ENCODE measurements at places on chromosomes 4 and X.
A peak's percentile ranks its signal among the peaks of the same experiment; 100 is the strongest.

DNA sequence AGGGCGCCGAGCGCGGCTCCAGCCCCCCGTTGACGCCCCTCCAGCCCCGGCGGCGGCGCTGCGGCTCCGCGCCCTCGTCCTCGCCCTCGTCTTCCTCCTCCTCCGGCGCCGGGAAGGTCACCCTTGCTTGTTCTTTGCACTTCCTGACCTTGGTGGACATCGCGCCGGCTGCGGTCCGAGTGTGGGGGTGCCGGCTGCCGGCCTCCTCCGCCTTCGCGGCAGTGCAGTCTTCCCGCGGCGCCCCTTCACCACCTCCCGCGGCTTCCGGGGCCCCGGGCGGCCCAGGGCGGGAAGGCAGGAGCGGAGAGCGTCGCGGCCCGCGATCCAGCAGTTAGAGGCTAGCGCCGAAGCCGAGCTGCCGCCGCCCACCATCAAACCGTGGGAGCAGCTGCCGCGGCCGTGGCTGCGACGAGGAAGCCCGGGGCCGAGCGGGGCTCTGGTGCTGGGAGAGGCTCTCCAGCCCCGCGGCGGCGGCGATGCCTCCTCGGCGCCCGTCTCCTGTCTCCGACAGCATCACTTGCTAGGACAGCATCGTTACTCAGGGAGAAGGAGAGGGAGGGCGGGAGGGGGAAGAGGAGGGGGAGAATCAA, at the start of gene TRPC3:
Gene TRPC3 (minus strand): TSS at position 540 of the 590 bp plus-strand sequence. CDS start 380 bp downstream, at position 160.
- peak; percentile 23 for DNase-seq

- DNase-seq: no peak
Observed at GRCh38 chr4:94831607-94832006, 73.9 kb downstream of the BMPR1B start.

DNA sequence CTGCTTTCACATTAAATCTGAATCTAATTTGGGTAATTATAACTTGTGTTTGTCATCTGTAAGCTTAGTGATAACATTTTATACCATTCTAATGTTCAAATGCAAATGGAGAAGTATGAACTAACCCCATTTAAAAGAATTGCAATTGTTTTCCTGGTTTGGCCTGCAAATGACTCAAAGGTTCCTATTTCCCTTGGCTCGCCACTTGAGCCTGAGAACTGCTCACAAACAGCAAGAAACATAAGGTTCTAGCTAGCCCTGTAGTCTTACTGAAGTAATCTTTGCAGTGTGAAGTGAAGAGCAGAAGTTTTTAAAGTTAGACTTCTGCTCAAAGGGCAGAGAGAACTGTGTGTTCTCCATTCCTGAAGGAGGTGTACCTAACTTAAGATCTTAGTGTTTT, 27.2 kb downstream of the UPRT start:
- DNase-seq: no peak

GRCh38 chr4:14047840-14048239, 420.3 kb upstream of the BOD1L1 start:
- no peak for DNase-seq

DNA sequence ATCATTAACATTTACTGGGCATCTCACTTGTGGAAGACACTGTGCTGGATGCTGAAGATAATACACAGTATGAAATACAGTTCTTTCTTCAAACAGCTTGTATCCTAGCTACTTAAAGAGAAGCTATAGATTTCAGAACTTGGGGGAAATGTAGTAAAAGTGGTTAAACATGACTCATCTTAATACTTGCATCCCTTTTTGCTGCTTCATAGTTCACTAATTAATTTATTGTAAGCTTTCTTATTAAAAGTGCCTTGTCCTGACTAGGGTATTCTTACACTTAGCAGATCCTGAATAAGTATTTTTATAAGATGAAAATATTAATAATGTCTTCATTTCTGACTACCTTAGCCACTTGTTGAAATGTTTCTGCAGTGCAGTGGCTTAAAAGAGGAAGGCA, 132.8 kb upstream of the STIM2 start:
- DNase-seq: no peak

- peak; percentile 23 for DNase-seq
Observed at GRCh38 chr4:40264995-40265909, 68.4 kb downstream of the RHOH start.

DNA sequence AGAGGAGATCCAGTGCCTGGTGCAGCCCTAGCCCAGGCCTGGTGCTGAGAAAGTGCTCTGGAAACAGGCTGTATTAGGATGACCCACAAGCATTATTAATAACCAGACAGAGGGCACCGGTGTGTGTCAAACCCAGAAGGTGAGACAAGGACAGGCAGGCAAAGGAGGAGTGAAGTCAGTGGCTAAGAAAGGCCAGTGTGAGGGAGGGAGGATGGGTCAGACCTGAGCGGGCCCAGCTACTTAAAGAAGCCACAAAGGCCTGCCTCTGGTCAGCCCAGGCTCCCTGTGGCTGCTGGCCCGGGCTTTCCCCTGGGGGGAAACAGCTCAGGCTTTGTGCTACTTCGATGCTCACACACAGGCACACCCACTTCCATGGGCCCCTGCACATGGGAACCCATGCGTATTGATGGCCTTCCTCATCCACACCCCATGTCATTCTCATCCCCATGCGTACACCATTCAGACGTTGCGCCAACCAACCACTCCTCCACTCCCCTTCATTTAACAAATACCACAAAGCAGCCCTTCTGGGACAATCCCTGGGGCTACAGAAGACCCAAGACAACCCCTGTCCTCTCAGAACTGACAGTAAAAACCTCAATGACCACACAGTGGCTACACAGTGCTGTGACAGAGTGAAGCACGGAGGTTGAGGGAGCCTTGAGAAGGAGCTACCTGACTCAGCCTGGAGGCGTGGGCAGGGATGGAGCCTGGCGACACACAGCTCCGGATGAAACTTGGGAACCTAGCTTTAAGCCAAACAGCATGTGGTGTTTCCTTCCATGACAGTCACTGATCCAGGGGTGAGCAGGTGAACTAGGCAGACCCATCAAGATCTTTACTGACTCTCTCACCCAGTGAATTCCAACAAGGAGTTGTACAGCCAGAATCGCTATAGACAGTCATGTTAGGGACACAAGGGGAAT, 24.9 kb upstream of the MTM1 start:
- no peak for DNase-seq

DNA sequence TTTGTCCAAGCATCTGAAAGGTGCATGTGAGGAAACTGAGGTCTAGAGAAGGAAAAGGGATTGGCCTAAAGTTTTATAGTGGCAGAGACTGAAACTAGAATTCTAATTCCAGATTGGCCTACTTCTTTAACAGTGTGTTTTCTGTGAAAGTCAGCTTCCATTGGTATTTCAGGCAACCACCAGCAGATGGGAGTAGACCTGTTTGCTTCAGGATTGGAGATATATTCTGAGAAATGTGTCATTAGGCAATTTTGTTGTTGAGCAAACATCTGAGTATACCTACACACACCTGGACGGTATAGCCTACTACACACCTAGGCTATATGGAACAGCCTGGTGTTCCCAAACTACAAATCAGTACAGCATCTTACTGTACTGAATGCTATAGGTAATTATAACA, 207.3 kb upstream of the RADX start:
- no peak for DNase-seq

DNA sequence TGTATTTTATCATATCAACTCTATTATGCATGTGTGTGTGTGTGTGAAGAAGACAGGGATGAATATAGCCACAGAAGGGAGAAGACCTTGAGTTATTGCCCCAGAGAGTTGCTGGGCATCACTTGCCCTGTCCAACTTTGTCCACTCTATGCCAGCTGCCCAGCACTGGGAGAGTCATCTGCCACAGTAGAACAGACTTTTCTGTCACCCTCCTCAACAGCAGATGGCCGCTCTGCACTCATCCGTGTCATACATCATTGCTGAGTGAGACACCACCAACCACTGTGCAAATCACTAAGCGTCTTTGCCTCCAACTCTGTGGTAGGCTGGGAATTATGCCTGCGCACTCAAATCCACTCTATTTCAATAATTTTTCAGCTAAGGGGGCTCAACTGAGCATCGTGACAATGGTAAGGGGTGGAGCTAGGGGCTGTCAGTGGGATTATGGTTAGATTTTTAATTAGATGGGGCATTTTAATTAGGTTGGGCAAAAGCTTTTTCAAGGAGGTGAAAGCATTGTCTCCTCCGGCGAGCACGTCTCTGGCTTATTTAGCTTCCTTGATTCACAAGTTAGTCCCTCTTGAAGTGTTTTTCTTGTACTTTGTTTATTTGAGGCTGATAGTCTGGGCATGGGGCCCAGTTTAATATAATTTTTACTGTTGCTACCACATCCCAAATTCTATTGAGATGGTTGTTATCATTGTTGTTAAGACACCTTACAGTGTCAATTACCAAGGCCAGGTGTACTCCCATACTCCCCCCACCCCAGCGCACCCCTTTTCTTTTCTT, 100.1 kb upstream of the KLF3 start:
- DNase-seq: no peak

DNA sequence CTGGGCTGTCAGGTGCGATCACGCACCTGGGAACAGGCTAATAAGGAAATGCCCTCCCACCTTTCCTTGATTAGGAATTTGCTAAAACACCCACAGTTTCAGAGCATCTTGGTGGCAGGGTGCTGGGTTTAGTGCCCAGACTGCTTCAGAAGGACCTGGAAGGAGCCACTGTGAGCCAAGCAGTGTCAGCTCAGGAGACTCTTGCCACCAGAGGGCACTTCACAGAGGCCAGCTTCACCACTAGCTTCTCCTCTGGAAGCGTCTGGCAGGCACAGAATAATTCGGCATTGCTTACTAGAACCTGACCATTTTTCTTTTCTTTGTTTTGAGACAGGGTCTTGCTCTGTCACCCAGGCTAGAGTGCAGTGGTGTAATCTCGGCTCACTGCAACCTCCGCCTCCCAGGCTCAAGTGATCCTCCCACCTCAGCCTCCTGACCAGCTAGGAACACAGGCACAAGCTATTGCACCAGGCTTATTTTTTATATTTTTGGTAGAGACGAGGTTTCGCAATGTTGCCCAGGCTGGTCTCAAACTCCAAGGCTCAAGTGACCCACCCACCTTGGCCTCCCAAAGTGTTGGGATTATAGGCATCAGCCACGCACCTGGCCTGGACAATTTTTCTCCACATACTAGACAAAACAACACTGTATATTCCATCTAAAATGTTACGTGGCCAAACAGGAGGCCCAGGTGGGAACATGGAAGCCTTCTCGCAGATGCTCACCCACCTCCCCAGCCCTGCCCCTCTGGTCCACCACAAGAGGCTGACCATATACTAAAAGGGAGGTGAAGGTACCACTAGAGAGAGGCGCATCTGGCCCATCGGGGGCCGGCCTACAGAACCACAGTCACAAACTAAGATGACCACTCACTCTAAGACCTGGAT, 14.1 kb downstream of the NOP14 start:
- no peak for DNase-seq

- no peak for DNase-seq
Observed at GRCh38 chrX:10828640-10829039, 208.3 kb upstream of the MID1 start.

DNA sequence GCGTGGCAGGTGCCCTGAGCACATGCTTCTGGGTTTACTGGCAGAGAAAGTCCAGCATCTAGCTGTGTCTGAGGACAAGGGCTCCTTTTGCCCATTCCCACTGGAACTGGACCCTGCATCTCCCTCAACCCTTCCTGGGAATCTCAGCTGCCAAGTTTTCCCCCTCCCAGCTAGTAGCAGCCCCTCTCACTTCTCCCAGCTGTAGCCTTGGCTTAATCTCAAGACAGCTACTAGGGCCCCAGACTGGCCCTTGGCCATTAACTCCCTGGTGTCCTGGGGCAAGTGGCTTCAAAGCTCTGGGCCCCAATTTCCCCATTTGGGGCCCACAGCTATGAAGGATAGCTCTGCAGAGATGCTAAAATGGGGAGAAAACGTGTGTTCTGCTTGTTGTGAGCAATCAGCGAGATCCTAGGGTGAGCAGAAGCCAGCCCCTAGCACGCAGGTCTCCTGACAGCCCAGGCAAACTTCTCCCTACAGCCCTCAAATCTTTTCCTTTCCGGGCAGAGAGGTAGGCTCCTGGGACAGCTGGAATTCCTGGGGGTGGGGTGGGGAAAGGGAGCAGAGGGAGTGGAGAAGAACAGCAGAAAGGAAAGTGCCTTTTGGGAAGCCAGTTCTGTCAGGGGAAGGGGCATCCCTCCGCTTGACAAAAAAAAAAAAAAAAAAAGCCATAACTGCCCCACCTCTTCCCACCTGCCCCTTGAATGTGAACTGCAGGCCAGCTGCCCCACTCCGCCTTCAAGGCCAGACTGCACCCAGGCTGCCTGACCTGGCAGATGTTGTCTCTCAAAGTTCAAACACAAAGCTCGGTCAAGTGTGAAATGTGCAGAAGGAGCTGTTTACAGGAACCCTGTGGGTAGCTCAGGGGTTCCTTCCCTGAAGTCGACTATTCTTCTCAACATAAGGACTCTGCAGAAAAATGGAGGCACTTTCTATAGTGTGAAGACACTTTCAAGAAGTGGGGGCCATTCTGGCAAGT, 16.6 kb downstream of the FGD1 start:
- DNase-seq: no peak

DNA sequence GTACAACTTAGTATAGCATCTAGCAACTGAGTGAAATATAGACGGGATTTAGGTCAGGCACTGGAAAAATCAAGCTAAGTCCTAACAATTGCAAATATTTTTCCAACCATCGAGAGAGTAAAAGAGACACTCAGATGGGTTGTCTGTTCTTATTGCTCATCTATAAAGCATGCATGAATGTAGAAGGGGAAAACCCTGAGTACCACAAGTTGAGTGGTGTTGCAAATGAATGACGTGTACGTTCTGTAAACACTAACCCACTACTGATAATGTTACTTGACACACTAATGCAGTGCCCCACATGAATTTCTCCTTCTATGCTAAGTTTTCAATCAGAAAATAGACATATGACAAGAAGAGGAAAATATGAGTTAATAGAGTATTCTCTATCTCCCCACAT, 211.2 kb downstream of the COX18 start:
- DNase-seq: no peak

DNA sequence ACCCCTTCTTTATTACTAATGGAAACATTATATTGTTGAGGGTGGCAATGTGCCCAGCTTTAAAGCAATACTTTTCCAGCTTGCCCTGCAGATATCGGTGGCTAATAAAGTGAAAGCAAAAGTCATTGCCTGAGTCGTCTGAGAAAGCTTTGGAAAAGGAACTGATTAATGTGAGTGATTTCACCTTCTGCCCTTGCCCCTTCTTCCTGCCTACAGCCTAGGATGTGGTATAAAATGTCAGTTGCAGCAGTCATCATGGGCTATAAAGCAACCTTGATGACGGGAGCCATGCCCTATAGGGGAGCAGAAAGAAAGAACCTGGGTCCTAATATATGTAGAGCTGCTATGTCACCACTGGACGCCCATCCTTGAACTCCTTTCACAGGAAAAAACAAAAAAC, 132.4 kb upstream of the USP9X start:
- DNase-seq: no peak

- no peak for DNase-seq
Observed at GRCh38 chrX:133959972-133960371, 25.4 kb downstream of the GPC3 start.

- DNase-seq: no peak
Observed at GRCh38 chrX:105975382-105975781, 63.1 kb downstream of the SERPINA7 start.

- DNase-seq: no peak
Observed at GRCh38 chrX:65241059-65241721, 264.9 kb upstream of the ZC4H2 start.

Measured in left ventricle myocardium inferior (tissue), 1 donor.